ENCODE measurements at places on chromosomes 2 and 18.

DNA sequence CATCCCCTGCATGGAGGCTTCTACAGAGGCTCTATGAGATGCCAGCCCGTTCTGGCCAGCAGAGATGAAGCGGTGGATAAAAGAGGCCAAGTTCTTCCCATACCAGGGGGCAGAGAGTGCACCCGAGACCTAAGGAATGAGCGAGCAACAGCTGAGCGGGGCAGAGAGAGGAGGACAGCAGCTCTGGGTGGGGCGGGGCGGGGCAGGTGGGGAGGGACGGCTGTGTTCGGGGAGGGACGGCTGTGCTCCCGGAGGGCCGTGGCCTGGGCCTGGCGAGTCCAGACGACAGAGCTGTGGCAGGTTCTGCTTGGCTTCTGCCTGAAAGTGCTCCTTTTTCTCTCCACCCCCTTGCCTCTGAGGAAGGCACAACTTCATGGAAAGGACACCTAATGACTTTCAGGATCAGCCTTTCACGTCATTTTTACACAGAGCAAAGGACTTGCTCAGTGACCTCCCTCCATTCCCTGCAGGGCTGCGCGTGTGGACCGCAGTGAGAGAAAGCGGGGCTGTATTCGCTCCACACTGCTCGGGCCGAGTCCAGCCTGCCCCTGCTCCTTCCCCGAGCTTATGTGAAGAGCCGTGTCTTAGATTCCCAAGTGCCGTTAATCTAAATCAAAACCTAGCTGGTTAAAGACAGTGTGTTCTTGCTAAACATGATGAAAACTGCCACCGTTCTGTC, 232.9 kb downstream of the HDAC4 start:
- DNase-seq: no peak

GRCh38 chr2:178327516-178327915, 123.5 kb downstream of the PRKRA start:
- DNase-seq: no peak

DNA sequence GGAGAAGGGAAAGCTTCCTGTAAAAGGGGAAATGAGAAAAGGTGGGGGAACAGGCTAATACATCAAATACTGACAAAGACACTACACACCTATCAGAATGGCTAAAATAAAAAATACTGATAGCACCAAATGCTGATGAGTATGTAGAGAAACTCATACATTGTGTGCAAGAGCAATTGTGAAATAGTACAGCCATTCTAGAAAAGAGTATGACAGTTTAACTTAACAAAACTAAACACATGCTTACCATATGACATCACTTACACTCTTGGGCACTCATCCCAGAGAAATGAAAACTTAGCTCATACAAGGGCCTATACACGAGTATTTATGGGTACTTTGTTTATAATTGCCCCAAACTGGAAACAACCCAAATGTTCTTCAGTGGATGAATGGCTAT, 53.4 kb downstream of the ZNF638 start:
- DNase-seq: no peak

- DNase-seq: no peak
These were observed 32.0 kb upstream of the IL1RL1 start for GRCh38 chr2:102279391-102279735.

DNA sequence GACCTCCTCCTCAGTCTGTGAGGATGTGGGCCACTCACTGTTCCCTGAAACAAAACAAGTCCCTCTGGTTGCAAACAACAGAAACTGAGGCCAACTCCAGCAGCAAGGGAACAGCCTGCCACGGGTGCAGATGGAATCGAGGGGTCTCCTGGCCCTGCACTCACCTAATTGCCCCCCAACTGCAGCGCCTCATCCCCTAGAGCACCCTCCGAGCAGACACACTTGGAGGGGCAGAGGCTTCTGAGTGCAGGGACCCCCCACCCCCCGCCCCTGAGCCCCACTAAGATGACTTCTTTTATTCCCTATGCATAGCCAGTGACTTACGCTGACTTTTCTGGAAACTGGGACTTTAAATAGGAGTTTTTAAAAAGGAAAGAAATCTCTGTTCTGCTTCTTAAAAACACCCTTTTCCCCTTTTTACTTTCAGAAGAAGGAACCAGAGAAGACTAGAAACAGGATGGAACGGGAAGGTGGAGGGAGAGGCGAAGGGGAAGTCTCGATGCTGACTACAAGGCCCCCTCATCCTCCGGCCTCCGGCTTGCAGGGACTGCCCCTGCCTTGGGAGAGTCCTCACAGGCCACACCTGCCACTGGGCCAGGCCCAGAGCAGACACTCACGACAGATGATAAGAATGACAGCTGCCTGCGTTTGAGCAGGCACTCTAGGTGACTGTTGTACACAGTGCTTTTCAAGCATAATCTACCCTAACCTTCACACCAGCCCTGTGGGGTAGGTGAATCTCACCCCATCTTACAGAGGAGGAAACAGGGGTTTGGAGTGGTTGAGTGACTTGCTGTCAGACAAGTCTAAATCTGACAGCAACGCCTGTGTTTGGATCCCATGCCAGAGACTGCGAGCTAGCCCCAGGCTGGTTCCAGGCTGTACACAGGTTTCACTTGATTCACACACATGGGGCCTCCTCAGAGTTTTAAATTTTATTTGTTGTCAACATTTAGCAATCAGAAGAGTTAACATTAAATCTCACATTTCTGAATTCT, 28.2 kb upstream of the BIN1 start:
- no peak for DNase-seq

DNA sequence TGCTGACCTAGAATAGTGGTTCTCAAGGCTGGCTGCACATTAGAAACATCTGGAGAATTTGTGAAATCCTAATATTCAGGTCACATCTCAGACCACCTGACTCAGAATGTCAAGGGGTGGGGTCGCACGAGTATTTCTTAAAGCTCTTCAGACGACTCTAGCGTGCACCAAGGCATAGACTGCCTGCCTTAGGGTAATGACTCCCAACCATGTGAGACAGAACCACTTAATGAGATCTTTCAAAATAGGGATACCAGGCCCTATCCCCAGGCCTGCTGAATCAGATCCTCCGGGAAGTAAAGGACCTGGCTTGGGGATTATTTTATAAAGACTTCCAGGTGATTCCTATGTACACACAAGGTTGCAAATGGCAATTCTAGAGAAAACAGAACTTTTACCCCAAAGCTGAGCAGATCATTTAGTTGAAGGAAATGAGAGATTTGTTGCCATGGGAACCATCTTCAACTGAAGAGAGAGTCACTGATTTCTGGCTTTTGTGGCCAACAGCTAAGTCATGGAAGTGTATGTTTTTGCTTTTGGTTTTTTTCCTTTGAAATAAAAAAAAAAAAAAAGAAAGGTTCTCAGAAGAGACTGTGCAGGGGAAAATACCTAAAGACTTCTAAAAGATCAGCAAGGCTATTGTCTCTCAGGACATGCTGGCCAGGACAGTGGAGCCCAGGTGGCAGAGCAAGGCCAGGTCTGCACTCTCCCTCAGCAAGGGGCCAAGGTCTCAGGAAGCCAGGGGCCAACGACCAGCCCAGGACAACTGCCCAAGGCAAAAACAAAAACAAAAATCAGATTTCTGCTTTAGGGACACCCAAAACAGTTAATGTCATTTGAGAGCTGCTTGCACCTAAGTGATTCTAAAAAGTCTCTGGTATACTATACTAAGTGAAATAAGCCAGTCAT, 15.3 kb upstream of the LOXHD1 start:
- no peak for DNase-seq

GRCh38 chr18:35610089-35610488, 28.5 kb downstream of the GALNT1 start:
- DNase-seq: no peak

DNA sequence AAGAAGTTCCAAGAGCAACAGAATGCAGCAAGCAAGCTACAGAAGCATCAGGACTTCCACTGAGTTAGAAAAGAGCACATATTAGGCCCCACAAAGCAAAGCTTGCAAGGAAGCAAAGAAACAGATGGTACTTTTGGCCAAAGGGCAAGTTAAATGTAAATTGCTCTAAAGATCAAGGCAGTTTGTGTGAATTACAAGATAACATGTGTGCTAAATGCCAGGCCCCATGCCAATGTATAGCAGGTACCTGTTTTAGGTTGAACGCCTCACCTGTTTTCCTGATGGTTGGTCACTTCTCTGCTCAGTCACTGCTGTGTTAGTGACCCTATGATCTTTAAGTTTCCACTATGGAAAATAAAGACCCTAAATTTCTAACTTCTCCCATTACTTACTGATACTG, 606.5 kb upstream of the GYPC start:
- DNase-seq: no peak

GRCh38 chr2:136920652-136921333, 155.4 kb downstream of the THSD7B start:
- DNase-seq: no peak

DNA sequence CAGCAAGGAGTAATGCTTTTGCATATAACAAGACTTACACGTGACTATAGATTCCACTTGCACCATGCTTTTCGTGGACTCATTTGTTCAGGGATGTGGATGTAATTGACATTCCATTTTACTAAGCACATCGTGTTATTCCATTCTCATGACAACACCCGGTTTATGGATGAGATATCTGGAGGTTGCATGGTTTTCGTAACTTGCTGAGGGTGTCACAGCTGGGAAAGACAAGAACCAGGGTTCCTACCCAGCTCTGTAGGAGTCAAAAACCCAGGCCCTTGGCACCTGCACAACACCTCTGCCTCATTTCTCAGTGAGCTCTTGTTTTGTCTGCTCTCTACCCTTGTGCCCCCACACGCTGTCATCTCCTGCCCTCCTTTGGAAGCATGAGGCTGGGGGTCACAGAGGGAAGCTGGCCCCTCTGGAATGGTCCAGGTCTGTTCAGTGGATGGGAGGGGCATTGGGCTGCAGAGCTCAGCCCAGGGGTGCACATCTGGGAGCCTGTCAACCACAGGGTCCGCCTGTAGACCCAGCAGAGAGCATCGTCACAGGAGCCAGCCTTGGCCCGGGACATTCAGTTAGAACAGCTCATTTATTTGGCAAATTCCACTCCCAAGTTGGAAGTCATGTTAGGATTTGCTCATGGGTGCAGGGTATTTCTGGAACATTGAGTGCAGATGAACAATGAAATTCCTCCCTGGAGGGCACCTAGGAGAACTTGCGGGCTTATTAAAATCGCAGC, 120.1 kb upstream of the TWIST2 start:
- DNase-seq: no peak

DNA sequence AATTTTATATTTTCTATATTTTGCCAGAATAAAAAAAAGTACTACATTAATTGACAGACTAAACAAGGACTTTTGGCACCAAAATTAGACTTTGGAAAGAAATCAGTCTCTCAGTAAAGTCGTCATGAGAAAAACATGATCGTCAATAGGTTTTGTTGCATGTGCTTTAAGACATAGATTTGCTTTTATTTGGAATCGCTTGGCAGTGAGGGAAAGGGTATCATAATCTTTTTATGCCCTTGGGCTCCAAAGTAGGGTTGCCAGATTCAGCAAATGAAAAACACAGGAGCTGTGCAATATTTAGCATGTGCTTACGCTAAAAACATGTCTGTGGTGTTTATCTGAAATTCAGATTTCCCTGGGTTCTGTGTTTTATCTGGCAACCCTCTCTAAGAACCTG, 177.6 kb downstream of the LAMA1 start:
- no peak for DNase-seq

DNA sequence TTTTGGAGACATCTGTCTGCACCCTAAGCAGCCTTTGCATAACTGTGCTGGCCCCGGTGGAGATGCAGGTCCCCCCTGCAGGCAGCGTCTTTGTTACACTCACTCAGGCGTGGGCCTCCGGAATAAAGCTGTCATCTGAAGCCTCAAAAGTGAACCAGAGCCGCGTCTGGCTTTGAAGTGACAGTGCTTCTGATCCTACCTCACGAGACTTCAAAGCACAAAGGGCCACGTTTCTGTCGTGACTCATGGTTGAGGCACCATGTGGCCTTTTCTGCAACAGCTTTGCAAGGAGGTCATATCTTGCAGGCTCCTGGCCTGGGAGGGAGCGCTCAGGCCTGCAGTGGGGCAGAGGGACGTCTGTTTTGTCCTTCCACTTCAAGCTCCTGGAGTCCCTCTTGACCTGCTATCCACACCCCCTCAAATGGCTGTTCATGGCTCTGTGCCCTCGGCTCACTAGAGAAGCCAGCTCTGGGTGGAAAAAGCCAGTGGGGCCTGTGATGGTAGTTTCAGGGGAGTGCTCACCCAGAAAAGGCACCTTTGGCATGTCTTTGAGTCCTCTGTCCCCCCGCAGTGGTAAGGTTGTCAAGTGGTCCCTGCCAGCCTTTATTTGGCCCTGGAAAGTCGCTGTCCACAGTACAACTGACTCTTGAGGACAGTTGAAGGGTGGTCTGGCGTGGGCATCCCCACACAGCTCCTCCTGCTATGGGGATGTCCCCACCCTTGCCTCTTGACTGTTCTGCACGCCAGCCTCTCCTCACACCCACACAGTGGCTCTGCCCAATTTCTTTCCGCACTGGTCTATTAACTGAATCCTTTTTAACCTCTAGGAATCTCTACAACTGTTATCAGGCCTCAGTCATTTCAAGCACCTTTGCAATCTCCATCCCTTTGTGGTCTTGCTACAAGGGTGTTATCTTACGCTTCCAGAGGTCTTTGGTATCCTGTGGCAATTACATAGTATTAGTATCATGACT, 19.3 kb downstream of the GPR55 start:
- peak; percentile 68 for DNase-seq

DNA sequence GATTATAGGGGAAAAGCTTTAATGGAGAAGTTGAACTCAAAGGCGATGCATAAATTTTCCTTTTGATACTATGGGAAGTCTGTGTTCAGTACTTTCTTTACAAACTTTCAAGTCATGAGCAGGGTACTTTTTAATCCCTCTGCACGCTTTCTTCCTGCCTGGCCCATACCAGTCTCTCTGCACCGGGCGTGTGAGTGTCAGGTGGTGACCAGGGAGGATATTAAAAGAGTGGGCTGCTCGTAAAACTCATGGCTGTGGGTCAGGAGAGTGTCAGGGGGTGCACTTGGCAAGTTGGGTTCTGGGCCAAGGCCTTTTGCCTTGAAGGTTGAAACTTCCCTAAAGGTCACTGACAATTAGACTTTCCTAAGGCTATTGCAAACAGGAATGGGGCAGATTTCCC, 367.8 kb downstream of the GPD2 start:
- no peak for DNase-seq

GRCh38 chr18:48422947-48423378, 13.8 kb upstream of the ZBTB7C start:
- DNase-seq: no peak

DNA sequence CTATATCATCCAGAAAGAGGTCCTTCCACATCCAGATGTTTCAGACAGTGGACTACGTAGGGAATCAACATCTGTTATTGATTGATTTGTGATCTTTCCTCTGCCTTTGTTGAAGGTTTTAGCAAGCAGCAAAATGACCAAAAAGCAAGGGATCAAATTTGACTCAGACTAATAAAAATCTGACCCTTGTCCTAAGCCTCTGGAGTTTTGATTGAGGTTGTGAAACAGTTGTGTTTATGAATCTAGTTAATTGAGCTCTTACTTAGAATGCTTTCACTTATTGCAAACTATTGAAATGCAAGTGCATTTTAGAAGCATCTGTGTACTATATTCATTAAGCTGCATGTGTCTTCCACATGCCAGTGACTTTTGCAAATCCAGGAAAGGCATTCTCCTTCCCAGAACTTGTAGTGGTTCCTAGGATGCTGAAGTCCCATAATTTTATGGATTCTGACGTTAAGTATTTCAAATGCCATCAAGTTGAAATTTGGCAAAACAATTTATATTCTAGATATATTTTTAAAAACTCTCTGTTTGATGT, 116.0 kb downstream of the MTX2 start:
- DNase-seq: no peak

Measured in activated T-helper 1 cell treated with anti-CD3 and anti-CD28 coated beads, Interleukin-2, amount 50 U/mL, for 16 hours (primary cell).